ENCODE measurements at places on chromosomes 16 and 17.

DNA sequence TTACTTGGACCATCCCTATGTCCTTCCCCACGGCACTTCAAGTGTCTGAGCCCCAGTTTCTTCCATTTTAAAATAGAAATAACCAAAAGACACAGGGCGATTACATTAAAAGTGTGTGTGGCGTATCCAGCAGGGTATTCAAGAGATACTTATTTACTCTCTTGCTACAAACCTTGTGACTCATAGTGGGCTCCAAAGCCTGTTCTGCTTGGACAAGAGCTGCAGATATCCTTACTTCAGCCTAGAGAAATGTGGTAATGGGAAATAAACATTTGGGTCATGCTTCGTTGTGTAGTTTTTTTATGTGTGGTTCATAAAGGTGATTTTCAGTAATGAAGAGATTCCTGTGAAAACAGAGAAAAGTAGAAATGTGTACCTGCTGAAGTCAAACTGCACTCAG is 288.9 kb upstream of the CDH11 start:
- no peak for DNase-seq

DNA sequence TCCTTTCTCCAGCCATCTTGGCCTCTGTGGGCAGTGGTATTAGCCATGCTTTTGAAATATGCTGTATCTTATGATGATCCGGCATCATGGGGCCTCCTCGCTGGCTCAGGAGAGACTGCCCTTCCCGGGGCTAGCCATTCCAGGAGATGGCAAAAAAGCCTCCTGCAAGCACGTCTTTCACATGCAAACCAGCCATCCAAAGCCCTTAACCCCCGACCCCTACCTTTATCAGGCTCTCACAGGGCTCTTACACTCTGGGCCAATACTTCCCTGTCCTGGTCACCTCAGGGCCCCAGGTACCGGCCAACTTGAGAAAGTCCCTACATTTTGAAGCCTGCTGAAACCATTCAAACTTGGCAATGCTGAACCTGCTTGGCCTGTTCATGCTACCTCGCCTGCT is 36.4 kb downstream of the MYH13 start:
- no peak for DNase-seq

DNA sequence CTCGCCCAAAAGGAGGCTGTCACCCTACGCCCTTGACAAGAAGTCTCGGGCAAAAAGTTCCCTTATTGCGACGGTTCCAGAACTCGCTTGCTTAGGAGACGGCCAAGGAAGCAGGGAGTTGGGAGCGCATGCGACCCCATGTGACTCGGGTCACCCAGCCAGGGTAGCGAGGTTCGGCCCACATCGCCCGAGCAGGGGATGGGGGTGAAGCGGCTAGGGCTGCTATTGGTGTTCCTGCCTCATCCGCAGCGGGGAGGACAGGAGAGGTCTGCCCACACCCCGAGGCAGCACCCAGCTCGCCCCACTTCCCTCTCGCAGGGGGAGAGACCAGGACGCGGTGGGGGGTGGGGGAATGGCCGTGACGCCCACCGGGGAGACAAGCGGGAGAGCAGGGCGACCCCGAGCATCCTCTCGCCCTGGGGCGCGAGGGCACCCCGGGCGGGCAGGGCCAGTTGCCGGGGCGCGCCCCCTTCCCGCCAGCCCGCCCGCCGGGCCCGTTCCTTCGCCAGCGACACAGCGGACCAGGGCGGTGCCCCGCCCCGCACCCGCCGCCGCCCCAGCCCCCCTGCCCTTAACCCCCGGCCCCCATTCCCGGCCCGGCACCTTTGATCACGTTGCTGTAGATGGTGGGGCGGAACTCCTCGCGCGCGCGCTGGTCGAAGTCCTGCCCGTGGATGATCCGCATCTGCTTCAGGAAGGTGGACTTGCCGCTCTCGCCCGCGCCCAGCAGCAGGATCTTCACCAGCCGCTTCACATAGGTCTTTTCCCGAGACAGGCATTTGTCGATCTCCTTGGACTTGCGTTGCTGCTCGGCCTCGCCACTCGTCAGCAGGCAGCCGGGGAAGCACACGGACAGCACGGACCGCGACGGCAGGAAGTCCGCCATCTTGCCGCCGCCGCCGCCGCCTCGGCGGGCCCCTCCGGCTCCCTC is 567 bp downstream of the GNA13 start:
- peak; percentile 68 for DNase-seq

- DNase-seq = no peak
These were observed 4.6 kb downstream of the RPH3AL start for GRCh38 chr17:348012-348411.

- DNase-seq = no peak
These were observed 175.2 kb upstream of the SALL1 start for GRCh38 chr16:51326131-51326856.

DNA sequence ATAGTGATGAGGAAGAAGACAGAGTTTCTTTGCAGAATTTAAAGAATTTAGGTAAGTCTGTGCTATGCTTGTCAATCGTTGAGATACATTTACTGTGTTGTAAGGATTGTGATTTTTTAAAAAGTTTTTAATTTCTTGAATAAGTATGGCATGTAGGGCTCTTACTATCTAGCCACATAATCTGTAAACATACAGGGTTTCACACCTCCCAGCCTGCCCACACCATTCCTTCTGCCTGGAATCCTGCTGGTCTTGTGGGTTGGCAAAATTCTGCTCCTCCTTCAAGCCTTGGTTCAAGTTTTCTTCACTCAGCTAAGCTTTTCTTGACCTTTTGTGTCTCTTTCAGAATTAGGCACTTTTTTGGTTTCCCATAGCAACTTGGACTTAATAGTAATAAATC is 7.5 kb downstream of the ZNHIT3 start:
- DNase-seq = no peak

GRCh38 chr17:49277638-49278037 is 47.1 kb upstream of the PHOSPHO1 start:
- DNase-seq = no peak

- peak; percentile 55 for DNase-seq
These were observed 650 bp downstream of the ATP6V0A1 start for GRCh38 chr17:42459256-42459800.

- no peak for DNase-seq
These were observed 12.1 kb downstream of the METRNL start for GRCh38 chr17:83091257-83092141.

- no peak for DNase-seq
These were observed 63.3 kb upstream of the KCNJ16 start for GRCh38 chr17:70011750-70012149.

DNA sequence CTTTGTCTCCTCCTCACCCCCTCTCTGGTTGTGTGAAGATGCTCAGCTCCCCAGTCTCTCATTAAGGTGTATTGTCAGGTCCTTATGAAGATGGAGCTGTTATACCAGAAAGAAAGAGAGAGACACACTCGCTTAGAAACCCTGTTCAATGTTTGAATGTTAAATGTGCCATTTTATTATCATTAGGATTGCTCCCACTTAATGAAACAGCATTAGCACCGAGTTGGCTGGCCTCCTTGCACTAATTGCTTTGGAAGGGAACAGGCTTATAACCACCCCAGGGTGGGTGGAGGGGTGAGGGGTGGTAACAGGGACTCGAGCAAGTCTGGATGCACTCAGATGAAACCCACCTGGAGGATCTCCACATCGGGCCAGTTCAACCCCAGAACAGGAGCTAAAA is 14.4 kb downstream of the PIPOX start:
- DNase-seq = no peak

- no peak for DNase-seq
These were observed 269.9 kb downstream of the SHISA9 start for GRCh38 chr16:13171313-13171712.

DNA sequence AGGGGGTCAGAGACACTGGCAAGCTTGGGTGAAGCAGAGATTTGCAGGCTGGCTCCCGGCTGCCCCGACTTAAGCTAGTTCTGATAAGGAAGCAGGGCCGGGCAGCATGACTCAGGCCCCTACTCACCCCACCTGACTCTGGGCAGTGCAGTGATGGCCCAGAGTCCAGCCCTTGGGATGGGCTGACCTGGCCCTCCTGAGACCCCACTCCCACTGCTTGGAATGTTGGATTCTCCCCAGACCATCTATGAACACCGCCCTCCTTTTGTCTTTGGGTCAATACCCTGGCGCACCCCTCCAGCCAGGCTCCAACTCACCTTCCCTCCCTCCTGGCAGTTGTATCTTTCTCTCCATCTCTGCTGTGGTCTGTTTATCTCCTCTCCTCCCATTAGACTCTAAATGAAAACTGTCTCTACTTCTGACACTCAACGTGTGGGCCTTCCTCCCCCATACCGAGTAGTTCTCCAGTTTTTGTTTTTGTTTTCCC is 21.0 kb downstream of the LGALS3BP start:
- no peak for DNase-seq

DNA sequence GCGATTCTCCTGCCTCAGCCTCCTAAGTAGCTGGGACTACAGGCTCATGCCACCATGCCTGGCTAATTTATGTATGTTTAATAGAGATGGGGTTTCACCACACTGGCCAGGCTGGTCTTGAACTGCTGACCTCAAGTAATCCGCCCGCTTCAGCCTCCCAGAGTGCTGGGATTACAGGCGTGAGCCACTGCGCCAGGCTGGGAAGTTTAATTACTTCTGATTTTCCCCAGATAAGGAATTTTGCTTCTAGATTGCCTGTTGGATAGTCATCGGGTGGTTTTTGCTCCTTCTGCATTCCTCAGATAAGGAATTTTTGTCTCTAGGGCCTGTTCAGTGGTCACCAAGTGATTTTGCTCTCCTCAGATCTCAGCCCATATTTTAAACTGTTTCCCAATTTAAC is 112.5 kb downstream of the MAP2K4 start:
- no peak for DNase-seq

- no peak for DNase-seq
These were observed 21.5 kb downstream of the TNS4 start for GRCh38 chr17:40479754-40480480.

DNA sequence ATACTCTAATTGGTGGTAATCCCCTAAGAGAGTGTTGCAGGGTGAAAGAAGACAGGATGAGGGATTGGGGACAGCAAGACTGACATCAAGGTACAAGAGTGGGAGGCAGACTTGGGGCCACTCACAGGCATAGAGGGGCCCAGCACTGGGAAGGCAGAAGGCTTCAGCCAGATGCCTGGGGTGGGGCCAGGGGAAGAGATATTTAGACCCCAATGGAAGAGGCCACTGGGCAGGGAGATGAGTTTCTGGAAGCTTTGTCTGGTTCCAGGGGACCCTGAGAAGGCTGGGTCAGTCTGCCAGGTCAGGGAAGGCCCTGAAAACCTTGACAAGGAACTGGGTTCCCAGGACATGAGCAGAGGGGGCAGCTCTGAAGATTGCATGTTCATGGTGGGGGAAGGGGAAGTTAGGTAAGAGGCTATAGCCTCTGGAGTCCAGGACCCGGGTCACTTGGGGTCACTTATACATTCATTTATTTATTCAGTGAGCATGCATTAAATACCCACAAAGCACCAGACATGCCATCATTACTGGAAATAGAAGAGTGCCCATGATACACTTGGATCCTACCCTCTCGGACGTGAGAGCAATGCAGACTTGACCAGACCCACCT is 92.9 kb downstream of the TMEM132E start:
- no peak for DNase-seq

- no peak for DNase-seq
These were observed 128.9 kb upstream of the GOT2 start for GRCh38 chr16:58863042-58863441.

GRCh38 chr17:10360578-10360977 is 12.2 kb downstream of the MYH13 start:
- no peak for DNase-seq

GRCh38 chr17:31096106-31096436 is 1.3 kb downstream of the NF1 start:
- no peak for DNase-seq

- no peak for DNase-seq
These were observed 133.0 kb upstream of the GSE1 start for GRCh38 chr16:85479972-85480726.

DNA sequence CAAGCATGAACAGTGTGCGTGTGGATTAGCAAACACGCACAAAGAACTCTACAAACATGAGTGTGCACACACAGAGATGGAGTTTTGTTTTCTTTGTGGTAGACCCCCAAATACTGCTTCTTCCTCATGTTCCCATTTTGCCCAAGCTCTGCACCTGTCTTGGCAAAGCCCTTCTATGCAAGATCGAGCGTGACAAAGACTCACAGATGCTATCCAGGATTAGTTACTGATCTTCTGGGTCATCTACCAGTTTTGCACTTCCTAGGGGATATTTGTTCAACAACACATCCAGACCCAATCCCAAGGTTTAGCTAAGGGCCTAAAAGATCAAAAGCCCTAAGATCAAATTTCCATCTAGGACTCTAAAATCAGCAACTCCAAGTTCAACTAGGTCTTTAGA is 16.0 kb downstream of the LRRC36 start:
- no peak for DNase-seq

DNA sequence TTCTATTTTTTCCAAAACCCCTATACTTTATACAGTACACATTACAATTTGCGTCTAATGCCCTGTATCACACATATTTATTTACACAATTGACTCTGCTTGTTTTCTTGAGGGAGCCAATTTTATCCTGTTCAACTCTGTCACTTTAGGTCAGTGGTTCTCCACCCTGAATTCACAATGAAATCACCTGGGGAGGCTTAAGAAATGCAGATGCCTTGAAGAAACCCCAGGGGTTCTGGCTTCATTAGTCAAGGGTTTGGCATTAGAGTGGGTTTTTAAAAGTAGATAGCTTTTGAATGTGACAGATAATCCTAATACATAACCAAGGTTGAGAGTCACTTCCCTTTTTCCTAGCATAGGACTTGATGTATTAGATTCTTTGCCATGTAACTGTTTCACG is 398.6 kb upstream of the ERCC4 start:
- DNase-seq = no peak

- no peak for DNase-seq
These were observed 70.8 kb downstream of the RAB11FIP4 start for GRCh38 chr17:31462261-31462660.

DNA sequence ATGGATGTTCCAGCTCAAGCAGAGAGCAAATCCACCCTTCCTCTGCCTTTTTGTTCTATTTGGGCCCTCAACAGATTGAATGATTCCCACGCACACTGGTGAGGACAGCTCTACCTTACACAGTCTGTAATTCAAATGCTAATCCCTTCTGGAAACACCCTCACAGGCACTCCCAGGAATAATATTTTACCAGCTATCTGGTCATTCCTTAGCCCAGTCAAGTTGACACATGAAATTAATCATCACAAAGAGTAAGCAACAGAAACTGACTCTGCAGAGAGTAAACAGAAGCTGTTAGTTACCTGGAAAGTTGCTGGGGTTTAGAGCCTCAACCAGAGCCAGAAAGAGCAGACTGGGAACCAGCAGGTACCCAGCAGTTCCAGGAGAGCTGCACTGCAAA is 75.5 kb upstream of the MMP2 start:
- no peak for DNase-seq

Data from stimulated activated CD4-positive, alpha-beta T cell treated with anti-CD3 and anti-CD28 coated beads, Interleukin-15, amount 100 ng/mL, for 24 hours (primary cell).